ENCODE measurements at places on chromosomes 7 and 10. TPM values are rescaled to one million over a fixed set of nuclear protein-coding genes. Genes with fewer than 3 reads are reported as not detected.

GRCh38 chr7:134126596-134126965 is 559 bp upstream of the LRGUK start:
- H3K4me3 ChIP-seq, result peak overlapping the region; percentile 57
- no peak overlapping the region for H3K27ac ChIP-seq
- peaks cover 9% of the 10 kb centered on the region for H3K27me3 ChIP-seq
- peaks cover 6% of the 10 kb centered on the region for H3K4me1 ChIP-seq

GRCh38 chr10:68492118-68492517 is 20.3 kb upstream of the DNA2 start:
- H3K27ac ChIP-seq, result no peak overlapping the region
- no peak overlapping the region for H3K4me3 ChIP-seq
- H3K4me1 ChIP-seq, result no peaks in the 10 kb centered on the region

- no peaks in the 10 kb centered on the region for H3K4me1 ChIP-seq
- H3K27me3 ChIP-seq, result no peaks in the 10 kb centered on the region
- no peaks in the 10 kb centered on the region for H3K36me3 ChIP-seq
- no peak overlapping the region for H3K4me3 ChIP-seq
- no peak for DNase-seq
- H3K27ac ChIP-seq, result no peak overlapping the region
Observed at GRCh38 chr10:68086910-68087684, 12.0 kb upstream of the HERC4 start.

The CYP2C19 gene
- total RNA-seq, result not detected

The VPS50 gene
- total RNA-seq, result 21.7 TPM

Measured in K562 (cell line).